ENCODE measurements at places on chromosomes 6 and 20. TPM values are rescaled to one million over a fixed set of nuclear protein-coding genes. Genes with fewer than 3 reads are reported as not detected.

GRCh38 chr6:14719270-14719669 is 526.6 kb upstream of the JARID2 start:
- DNase-seq: no peak

GRCh38 chr6:31468311-31468710 is 29.6 kb upstream of the MICB start:
- DNase-seq: no peak

DNA sequence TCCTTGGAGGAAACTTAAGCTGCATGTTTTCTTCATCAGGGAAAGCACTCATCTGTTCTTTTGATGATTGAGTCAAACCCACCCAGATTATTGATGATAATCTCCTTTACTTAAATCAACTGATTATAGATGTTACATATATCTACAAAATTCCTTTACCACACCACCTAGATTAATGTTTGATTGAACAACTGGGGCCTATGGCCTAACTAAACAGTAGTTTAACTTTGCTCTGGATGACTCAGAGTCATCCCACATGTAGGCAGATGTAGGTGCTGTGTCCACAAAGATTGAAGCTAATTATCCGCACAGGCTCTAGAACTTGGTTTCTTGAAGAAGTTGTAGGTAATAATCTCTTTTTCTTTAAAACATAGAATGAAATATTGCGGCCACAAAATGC is 42.2 kb downstream of the PKIB start:
- DNase-seq: peak; percentile 24

DNA sequence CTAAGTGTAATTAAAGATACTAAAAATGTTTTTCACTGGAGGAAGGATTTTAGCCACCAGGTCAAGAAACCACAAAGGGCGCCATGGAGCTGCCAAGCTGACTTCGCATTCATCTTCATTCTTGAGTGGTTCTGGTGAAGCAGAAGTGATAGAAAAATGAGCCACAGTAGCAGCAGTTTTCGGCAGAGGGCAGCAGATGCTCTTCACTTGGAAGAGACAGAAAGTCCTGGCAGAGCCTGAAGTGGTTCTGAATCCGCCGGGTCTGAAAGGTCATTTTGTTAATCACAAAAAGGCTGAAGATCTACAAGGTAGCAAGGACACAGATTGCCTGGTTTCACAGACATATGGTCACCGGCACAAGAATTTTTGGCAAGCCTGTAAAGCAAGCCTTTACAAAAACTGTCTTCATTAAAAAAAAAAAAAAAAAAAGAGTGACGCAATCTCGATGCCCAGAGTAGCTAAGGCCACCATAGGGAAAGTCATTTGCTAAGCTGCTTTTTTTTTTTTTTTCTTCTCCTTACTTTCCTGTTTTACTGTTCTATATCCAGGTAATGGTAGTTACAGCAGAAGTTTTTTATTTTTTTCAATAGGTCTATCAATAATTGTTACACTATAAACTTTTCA is 345.1 kb upstream of the AGPAT4 start:
- no peak for DNase-seq

DNA sequence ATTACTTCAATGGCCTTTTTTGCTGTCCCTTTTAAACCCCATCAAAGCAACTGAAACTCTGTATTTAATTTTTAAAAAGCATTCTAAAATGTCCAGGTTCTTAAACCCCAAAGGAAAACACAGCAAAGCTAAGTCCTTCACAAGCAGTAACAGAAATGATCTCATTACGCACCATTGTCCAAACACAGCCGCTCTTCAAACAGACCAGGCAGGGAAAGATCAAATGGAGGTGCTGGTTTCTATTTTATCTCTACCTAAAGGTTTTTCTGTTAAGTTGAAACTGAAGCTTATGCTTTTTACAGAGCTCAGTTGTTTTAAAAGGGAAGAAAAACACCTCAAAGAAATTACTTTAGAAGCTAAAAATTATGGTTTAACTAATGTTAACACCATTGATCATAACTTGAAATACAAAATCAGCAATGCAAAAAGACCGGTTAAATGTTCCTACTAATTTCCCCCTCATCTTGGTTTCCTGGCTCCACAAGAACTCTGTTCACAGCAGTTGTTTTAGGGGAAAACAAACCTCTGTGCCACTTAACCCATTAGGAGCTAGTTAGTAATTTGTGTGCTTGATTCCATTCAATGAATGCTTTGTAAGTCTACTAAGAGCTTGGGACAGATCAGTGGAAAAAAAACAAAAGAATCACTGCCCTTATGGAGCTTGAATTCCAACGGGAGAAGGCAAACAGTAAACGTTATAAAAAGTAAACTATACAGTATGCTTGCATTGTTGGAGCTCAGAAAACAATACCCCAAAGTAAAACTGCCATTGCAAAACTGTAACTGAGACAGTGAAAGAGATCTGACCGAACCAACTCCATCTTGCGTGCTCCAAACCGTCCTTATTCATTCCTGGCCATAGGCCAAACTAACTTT is 87.4 kb downstream of the CD24 start:
- no peak for DNase-seq

GRCh38 chr6:105869835-105870440 is 216.2 kb upstream of the PRDM1 start:
- DNase-seq: no peak

- DNase-seq: no peak
Measured at GRCh38 chr6:45476341-45476740, 98.6 kb upstream of the SUPT3H start.

- DNase-seq: no peak
Measured at GRCh38 chr6:43738877-43739641, 31.0 kb upstream of the VEGFA start.

GRCh38 chr6:150713931-150714330 is 114.2 kb downstream of the PLEKHG1 start:
- no peak for DNase-seq

- no peak for DNase-seq
Measured at GRCh38 chr6:122422614-122423267, 23.3 kb downstream of the HSF2 start.

GRCh38 chr6:81892891-81893290 is 140.4 kb upstream of the TENT5A start:
- no peak for DNase-seq

DNA sequence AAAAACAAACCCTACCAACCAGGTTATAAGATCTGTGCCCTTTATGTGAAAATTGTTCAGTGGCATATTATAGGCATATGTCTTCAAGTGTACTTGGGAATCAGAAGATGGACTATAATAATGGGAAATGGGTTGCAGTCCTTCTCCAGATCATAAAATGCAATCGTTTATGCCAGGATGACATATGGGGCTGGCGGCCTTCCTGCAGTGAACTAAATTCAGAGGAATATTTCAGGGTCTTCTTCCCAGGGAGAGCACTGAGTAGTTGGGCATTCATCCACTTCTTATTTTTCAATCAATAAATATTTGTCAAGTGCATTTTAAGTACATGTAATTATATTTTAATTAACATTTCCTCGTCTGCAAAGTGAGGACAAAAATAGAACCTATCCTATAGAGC is 176.2 kb upstream of the CNR1 start:
- no peak for DNase-seq

GRCh38 chr6:90362318-90362717 is 65.7 kb upstream of the BACH2 start:
- peak; percentile 75 for DNase-seq

- peak; percentile 17 for DNase-seq
Measured at GRCh38 chr6:44851176-44851575, 463.7 kb downstream of the CDC5L start.

DNA sequence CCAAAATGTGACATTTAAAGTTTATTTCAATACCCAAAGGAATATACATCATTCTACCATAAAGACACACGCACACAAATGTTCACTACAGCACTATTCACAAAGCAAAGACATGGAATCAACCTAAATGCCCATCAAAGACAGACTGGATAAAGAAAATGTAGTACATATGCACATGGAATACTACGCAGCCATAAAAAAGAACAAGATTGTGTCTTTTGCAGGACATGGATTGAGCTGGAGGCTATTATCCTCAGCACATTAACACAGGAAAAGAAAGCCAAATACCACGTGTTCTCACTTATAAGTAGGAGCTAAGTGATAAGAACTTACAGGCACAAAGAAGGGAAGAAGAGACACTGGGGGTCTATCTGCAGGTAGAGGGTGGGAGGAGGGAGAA is 22.4 kb downstream of the ATP9A start:
- no peak for DNase-seq

The DDO gene
- total RNA-seq: 0.18 TPM

The TRIM10 gene
- total RNA-seq: not detected

The COL21A1 gene
- total RNA-seq: not detected

The RBL1 gene
- 7.5 TPM for total RNA-seq

The GSTA2 gene
- total RNA-seq: not detected

The GFRA4 gene
- total RNA-seq: not detected
